Muscle of leg (tissue), 16 donors: ENCODE measurements at places on chromosomes 12 and 14. TPM values are rescaled to one million over a fixed set of nuclear protein-coding genes. Genes with fewer than 3 reads are reported as not detected.

The B4GALNT3 gene
- polyA plus RNA-seq, result 9.1 TPM

- DNase-seq, result no peak
These were observed 100.5 kb downstream of the SPTSSA start for GRCh38 chr14:34361504-34362011.

GRCh38 chr12:130994821-130995375 is 41.2 kb downstream of the ADGRD1 start:
- no peak for DNase-seq

The FOXA1 gene
- polyA plus RNA-seq, result 0.12 TPM

The ABCD2 gene
- polyA plus RNA-seq, result 0.05 TPM
